ENCODE measurements at places on chromosomes 3 and 15.

DNA sequence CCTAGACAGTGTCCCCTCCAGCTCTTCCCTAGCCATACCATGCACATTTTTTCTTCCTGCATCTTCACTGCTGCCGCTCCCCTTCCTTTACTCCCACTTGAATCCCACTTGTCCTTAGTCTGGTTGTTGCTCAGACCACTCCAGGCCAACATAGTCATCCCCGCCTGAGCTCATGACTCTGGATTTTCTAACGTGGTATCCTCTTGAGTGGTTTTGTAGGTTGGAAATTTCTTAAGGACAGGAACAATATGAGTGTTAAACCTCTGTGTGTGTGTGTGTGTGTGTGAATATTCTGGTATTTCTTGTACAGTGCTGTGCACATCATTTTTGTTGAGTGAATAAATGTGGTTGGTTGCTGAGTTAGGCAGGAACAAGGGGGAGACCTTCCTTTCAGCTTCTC is 3.1 kb downstream of the BAHD1 start:
- DNase-seq, result no peak

DNA sequence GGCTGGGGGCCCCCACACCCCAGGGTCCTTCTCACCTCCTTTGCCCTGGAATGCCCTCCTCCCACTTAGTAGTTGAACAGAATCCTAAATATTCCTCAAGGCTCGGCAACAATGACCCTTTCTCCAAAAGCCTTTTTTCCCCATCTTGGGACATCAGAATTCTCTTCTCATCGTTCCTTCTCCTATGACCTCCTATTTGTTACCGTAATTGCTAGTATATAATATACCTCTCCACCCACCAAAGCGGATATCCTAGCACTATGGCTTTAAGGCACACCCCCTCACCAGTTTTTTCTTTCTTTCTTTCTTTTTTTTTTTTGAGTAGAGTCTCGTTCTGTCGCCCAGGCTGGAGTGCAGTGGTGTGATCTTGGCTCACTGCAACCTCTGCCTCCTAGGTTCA is 16.8 kb downstream of the HDAC11 start:
- no peak for DNase-seq

DNA sequence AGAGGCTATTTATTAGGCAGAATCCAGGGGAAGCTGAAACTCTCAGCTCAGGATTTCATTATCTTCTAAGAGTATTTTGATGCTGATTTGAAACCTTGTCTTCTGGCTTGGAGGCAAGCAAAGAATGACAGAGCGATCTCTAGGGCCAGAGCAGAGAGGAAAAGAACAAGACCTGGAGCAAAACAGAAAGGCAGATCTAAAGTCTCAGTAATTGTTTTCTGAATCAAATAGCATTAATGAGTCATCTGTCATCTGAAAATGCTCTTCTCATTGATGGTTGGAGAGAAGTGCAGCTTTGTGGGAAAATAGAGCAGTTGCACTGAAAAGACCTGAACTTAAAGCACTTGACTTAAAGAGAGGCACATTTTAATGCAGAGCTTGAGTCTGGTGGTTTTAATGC is 385.9 kb downstream of the RAP2B start:
- DNase-seq, result no peak

DNA sequence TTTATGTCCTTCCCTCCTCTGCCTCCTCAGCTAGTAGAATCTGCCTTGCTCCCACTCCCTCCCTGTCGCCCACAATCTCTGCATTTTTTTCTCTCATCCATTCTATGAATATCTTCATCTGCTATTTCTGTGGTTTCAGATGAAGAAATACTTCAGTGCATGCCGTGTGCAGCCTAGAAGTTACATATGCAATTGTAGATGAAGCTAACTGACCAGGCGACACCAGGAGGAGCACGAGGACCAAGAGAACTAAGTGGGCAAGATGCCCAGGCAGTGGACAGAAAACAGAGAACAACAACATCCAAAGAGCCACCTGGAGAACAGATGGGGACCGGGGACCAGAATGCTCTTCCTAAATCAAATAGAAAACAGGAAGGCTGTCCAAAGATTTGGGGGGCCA is 121.4 kb upstream of the ATP11B start:
- DNase-seq, result peak; percentile 63

DNA sequence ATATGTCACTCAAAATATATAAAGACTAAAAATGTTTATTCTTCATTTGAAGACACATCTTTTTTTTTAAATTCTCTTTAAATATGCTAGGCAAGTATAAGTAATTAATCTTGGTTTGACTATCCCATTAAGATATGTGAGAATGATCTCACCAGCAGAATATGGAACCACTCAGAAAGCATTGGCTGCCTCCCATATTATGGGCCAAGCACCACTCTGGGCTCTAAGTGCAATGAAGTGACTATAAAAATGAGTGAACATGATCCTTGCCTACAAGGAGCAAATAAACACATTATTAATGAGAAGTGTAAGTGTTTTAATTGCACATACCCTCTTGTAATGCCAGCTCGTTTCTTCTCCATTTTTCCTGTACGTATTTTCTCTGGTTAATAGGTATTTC is 328.5 kb downstream of the NAALADL2 start:
- peak; percentile 27 for DNase-seq

GRCh38 chr3:118116991-118117390 is 917.7 kb downstream of the IGSF11 start:
- DNase-seq, result no peak

- DNase-seq, result peak; percentile 90
Observed at GRCh38 chr3:172520301-172520831, 2.9 kb downstream of the TNFSF10 start.

DNA sequence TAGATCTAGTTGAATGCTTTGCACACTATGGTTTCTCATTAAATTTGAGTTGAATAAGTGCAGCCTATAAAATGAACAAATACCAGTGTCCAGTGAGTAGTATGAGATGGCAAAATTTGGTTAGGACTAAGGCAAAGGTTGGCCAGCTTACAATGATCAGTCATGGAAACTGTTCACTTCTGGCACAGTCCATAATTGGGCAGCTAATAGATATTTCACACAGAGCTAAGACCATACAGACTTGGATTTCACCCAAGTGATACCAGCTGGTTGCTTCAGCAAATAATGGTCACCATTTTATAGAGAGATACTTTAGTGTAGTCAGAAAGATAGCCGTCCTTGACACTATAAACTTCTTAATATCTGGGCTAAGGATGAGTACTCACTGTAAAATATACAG is 15.7 kb downstream of the GAP43 start:
- DNase-seq, result no peak

DNA sequence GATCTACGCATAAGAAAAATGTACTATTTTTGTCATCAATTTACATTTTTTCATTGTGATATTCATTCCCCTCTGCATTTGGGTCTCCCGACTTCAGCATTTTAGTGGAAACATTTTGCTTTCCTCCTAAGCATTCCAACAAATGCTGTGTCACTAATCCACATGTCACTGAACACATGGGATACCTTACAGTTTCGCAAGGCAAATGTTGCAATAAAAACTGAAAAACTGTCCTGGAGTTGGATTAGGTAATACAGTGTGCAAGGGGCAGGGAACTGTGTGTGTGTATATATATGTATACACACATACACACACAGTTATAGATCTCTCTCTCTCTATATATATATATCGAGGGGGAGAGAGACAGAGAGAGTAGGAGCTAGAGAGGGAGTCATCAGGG is 632.2 kb downstream of the MAGI1 start:
- DNase-seq, result peak; percentile 66

DNA sequence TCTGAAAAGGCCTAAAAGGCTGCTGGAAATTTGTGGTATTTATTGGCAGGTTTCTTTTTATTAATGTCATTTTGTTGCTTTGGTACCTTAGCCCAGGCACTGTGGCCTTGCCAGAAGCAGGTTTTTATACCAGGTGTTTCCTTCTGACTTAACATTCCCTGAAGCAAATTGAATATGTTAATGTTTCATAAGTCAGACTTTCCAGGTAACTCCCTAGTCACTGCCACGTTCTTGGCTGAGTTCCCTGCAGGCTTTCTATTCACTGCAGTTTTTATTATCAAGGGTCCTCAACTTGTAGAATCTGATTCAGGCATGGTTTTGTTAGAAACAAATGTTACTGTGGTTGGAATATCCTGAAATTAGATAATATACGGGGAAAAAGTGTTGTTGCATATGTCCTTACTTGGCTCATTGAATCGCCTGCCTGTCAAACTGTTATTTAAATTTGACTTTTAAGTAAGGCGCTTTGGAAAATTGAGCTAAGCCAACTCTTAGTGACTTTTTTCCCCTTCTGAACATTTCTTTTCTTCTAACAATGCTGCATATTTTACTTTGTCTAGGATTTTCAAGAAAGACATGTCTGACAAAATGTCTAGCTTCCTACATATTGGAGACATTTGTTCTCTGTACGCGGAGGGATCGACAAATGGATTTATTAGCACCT is 22.9 kb downstream of the ITPR1 start:
- no peak for DNase-seq

DNA sequence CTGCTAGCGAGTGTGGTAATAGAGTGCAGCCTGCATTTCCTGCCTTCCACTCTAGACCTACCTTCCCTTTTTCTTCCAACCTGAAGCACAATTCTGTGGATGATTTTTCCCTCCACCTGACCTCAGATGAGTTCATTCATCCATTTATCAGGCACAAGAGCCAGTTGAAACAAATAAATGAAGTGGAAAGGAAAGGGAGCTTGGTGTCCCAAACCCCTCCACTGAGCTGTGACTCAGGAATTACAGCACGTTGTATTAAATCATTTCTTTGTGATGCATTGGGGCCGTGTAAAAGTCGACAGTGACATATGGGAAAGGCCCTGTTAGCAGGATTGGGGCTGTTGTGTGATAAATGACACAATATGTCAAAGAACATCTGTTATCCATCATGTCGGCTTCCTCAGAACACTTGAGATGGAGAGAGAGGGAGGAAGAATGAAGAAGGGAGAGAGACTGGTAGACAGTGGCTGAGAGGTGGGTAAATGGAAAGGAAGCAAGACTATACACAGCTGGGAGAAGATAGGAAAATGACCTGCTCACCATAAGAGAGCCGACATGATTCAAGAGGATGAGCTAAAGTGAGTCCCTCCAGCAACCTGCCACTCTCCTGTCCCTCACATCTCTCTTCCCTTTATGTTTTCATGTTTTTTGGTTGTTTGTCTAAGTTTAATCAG is 366.0 kb downstream of the AGBL1 start:
- no peak for DNase-seq

GRCh38 chr3:191220908-191221307 is 21.9 kb downstream of the OSTN start:
- no peak for DNase-seq

DNA sequence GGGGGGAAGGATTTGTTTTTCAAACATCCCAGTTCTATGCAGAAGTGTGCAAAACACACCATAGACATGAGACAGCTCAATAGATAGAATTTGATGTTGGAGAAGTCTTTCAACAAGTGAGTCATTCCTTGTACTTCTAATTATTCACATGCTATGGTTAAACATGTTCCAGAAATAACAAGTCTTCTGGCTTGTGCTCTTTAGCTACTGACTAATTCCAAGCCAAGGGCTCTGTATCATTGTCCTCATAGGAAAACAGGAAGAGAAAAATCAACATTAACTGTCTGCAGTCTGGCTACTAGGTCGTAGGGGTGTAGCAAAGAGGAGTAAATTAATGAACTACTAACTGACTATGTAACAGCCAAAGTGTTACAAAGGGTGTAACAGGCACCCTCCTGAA is 25.8 kb downstream of the LDHAL6B start:
- DNase-seq, result peak; percentile 90

DNA sequence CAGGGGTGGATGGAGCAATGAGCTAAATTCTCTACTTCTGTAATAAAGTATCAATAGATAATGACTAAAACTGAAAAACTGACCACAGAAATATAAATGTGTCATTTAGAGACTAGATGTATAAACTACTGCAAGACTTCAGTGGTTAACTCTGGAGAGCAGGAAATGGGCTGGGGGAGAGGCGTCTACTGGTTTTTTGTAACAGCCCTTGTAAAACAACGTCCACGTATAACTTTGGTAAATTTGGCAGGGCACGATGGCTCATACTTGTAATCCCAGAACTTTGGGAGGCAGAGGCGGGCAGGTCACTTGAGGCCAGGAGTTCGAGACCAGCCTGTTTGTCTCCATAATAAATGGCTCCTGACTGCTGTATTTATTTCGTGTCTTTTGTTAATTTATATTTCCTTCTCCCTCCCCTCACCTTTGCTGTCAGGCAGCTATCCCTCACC is 12.5 kb downstream of the RAB27A start:
- peak; percentile 71 for DNase-seq

GRCh38 chr3:9172851-9173321 is 76.6 kb downstream of the SRGAP3 start:
- DNase-seq, result no peak

- DNase-seq, result no peak
Observed at GRCh38 chr3:70775257-70775656, 462.8 kb upstream of the MDFIC2 start.

- DNase-seq, result peak; percentile 74
Observed at GRCh38 chr3:138042043-138042442, 32.1 kb downstream of the CLDN18 start.

GRCh38 chr3:60140160-60140559 is 1090.3 kb upstream of the CFAP20DC start:
- DNase-seq, result no peak
